ENCODE measurements at places on chromosomes 2 and 18.
A peak's percentile ranks its signal among the peaks of the same experiment; 100 is the strongest.

DNA sequence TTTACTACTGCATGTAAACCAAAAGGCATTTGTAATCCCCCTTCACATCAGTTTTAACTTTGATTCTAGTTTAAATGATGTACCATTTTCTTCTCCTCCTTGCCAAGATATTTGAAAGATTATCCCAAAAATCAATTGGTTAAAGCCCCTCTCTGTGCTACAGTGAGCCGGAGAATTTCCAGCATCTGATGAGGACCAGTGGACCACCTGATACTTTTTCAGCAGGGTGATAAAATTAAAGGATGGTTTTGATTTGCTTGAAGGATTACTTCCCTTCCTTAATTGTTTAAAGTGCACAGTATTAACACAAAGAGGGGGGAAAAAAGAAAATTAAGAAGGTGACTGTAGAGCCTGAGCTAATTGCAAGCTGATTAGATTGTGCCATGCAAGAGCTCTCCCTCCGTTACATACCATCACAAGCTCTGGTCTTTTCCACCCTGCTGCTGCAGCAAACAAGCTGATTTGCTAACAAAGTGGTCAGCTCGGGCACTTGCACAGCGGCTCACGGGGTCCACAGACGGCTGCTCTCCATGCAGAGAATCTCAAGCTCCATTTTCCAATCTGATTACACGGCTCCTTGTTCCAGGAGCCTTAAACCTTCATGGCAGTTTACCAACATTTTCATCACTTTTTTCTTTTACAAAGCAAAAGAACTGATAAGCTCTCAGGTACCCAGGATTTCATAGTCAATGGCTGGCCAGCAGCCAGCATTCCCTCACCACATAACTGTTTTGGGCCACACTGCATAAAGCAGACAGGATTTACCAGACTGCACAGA lies 22.1 kb downstream of the FIGN start:
- no peak for DNase-seq

DNA sequence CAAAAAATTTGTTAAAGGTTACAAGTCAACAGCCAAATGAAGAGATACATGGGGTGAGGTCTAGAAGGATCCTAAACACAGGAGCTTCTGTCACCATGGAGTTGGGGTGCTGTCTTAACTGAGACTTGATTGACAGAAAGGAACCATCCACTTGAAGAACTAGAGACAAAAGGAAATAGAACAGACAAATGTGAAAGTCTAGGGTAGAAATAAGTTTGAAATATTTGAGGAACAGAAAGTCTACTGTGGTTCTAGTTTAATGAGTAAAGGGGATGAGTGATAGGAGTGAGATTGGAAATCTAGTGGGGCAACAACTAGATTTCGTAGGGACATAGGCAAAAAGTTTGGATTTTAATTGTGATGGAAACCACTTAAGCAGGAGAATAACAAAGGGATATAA lies 18.7 kb downstream of the RBBP8 start:
- no peak for DNase-seq

GRCh38 chr2:8370258-8370802 lies 311.5 kb upstream of the ID2 start:
- DNase-seq = no peak

GRCh38 chr2:26941486-26941885 lies 29.0 kb upstream of the MAPRE3 start:
- peak; percentile 38 for DNase-seq

DNA sequence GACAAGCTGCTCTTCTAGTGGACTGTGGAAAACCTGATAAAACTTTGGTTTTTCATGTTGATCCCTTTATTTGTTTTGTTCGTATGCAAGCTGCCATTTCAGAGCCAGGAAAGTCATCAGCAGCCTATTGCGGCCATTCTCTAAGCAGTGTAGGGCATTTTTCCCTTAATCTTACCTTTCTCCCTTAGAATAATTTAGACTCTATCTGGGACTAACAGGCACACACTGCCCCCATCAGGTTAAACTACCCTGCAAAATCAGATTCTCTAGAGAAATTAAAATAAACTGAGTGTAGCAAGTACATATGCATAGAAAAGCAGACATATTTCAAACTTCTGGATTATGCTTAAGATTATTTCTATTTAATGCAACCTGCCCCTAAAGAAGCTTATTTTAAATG lies 347.5 kb downstream of the METTL4 start:
- no peak for DNase-seq

DNA sequence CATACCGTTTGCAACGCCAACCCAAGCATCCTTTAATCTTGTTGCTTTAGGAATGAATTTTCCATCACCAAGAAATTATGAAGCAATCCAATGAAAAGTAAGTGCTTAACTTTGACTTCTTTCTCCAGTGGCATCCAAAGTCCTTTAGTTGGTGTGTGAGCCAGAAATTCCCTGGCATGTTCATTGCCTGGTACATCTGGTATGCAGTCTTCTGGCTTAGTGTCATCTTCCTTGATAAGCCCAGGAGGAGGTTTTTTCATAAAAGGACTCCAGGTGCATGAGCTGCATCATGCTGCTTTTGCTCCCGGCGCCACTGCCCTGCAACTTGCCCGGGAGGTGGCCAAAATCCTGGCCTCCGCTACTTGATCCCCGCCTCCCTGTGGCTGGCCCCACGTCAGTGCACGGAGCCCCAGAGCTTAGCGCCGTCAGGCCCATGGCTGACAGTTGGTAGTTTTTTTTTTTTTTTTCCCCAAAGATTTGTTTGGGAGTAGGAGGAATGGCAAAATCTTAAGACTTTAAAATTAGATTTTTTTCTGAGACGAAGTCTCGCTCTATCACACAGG lies 58.7 kb downstream of the PUM2 start:
- no peak for DNase-seq

DNA sequence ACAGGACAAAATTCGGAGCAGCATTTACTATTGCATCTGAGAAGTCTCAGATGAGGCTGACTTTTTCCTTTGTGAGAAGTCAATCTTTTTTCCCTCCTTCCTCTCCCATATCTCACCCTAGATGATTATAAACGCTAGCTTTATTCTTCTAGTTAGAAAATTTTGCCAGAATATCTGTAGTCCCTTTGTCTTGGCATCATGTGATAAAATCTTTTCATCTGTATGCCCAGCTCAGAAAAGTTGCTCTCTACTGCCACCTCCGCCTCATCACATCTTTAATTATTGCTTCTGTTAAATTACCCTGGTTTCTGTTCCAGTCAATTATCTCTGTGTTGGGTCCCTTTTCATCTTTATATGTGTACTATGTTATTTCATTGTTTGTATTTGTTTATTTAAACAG lies 210.8 kb upstream of the SLC35G4 start:
- DNase-seq = no peak

- DNase-seq = no peak
Measured at GRCh38 chr18:79747156-79747845, 50.4 kb upstream of the KCNG2 start.

- no peak for DNase-seq
Measured at GRCh38 chr2:215171796-215172195, 33.4 kb upstream of the ABCA12 start.

DNA sequence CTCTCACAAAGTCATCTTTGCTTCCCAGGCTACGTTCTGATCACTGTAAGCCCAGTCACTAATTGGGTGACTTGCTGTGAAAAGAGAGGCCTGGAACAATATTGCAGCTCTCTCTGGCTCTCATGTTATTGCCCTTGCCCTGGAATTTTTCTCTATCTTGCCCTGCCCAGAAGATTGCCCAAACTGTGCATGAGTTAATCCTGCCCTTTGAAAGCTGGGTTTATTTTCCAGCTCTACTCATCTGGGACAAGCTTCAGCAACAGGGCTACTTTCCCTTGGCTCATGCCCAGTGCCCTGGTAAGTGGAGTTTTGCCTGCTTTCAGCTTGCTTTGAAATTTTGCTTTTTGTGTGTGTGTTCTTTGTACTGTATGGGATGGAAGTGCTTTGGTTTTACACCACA lies 6.9 kb upstream of the EHBP1 start:
- DNase-seq = no peak
